ENCODE measurements at places on chromosomes 4 and X.

DNA sequence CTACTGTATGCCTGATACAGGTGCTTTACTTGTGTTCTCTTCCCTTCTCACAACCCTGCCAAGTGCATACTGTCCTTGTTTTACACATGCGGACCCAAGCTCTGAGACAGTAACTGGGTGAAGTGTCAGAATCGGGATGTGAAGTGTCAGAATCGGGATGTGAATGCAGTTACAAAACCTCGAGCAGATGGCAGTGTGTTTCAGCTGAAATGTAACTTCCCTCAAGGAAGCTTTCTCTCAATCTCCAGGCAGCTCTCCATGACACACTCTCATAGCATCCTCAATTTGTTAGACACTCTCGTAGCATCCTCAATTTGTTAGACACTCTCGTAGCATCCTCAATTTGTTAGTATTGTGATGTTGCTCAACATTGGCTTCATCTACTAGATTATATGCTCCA lies 1.1 kb upstream of the HPSE start:
- no peak for DNase-seq
- H3K4me3 ChIP-seq = no peak overlapping the region
- H3K27ac ChIP-seq = no peak overlapping the region
- peaks cover 8% of the 10 kb centered on the region for H3K4me1 ChIP-seq

DNA sequence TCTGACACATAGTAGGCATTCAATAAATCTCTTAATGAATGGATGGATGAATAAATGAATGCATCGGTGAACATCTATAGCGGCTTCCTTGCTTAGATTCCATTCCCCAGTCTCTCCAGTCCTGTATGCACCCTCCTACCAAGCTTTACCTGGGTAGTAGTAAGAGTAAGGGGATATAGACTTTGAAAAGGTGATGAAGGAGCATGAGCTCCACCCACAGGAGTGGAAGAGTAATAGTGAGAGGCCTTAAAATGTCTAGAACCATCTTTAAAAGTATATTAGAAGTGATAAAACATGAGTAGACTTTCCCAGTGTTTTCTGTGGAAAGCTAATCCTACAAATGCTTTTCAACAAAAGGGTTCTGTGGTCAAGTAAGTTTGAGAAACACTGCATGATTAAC lies 35.5 kb upstream of the GPC3 start:
- no peaks in the 10 kb centered on the region for H3K27me3 ChIP-seq
- H3K27ac ChIP-seq = no peak overlapping the region
- H3K4me1 ChIP-seq = no peaks in the 10 kb centered on the region
- H3K36me3 ChIP-seq = no peaks in the 10 kb centered on the region
- H3K4me3 ChIP-seq = no peak overlapping the region

DNA sequence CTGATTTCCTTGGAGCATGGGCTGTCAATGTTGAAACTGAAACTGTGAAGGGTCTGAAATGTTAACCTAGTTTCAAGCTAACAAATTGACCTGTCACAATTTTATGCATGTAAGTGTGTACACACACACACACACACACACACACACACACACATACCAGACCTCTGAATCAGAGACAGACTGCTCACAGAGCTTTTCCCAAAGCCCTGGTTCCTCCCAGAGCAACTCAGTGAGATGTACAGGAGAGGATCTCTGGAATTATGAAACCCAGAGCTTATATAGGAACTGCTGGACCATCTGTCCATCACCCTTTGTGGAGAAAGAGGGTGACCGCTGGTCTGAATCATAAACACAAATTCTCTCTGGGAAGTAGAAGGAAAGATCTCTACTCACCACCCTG lies 228.1 kb upstream of the PRPS2 start:
- no peak overlapping the region for H3K4me3 ChIP-seq
- H3K36me3 ChIP-seq = no peaks in the 10 kb centered on the region
- no peak for DNase-seq
- no peaks in the 10 kb centered on the region for H3K4me1 ChIP-seq

DNA sequence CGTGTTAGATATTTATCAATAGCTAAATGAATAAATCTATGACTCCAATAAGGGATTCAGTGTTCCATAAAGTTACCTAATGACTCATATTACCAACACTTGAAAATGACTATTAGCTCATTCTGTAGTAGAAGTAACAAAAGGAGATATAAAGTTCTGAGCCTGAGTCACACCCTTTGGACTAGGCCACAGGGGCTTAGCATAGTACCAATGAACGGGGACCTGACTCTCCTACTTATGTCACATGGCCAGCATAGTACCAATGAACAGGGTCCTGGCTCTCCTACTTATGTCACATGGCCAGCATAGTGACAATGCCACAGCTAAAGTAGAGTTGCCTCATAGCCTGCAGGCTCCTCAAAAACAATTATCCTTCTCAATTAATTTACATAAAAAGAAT lies 43.7 kb downstream of the MAGEB16 start:
- no peaks in the 10 kb centered on the region for H3K4me1 ChIP-seq
- no peaks in the 10 kb centered on the region for H3K27me3 ChIP-seq
- H3K4me3 ChIP-seq = no peak overlapping the region
- H3K36me3 ChIP-seq = no peaks in the 10 kb centered on the region

DNA sequence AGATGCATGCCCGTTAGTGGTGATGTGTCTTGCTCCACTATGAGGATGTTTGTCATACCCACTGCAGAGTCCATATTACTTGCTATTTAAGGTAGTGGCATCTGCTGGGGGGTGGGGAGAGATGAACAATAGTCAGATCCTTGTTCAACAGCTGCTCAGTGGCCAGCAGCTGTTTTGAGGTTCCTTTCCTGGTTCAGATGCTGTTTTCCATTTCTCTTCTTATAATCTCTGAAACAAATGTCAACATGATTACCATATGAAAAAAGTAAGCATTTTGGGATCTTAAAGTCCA lies 1567.9 kb upstream of the TENM3 start:
- H3K27ac ChIP-seq = no peak overlapping the region
- no peak overlapping the region for H3K4me3 ChIP-seq
- H3K4me1 ChIP-seq = no peaks in the 10 kb centered on the region
- no peaks in the 10 kb centered on the region for H3K27me3 ChIP-seq

DNA sequence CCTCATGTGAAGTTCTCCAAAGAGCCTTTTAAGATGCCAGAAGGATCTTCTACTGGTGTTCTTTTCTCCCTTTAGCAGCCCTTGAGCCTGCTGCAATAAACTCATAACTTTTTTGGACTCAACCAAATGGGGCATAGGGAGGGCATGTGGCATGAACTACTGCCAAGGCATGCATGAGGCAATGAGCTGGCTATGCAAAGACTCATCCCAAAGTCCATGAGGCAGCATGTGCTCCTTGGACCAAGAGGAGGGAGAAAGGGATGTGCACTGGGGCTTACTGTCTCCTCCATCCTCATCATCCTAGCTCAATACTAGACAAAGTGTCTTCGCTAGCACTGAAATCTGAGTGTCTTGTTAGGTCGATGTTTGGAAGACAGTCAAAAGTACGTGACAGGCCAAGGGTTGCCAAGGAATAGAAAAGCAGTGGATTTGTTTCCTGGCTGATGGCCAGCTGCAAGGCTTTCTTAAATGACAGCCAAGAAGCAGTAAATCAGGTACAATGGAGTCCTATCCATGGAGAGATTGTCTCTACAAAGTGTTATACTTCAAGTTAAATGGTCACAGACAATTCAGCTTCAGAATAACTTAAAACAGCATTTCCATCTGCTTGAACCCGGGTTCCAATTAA lies 44.5 kb upstream of the ATXN3L start:
- H3K4me3 ChIP-seq = no peak overlapping the region
- no peaks in the 10 kb centered on the region for H3K36me3 ChIP-seq
- H3K27me3 ChIP-seq = no peaks in the 10 kb centered on the region

- no peak overlapping the region for H3K27ac ChIP-seq
- no peak overlapping the region for H3K4me3 ChIP-seq
- no peaks in the 10 kb centered on the region for H3K27me3 ChIP-seq
- no peaks in the 10 kb centered on the region for H3K4me1 ChIP-seq
- no peak for DNase-seq
- H3K36me3 ChIP-seq = no peaks in the 10 kb centered on the region
These were observed 292.8 kb upstream of the BOD1L1 start for GRCh38 chr4:13920111-13920875.

- no peaks in the 10 kb centered on the region for H3K27me3 ChIP-seq
- H3K27ac ChIP-seq = no peak overlapping the region
- DNase-seq = no peak
These were observed 41.0 kb upstream of the UGT2B17 start for GRCh38 chr4:68617003-68617698.

DNA sequence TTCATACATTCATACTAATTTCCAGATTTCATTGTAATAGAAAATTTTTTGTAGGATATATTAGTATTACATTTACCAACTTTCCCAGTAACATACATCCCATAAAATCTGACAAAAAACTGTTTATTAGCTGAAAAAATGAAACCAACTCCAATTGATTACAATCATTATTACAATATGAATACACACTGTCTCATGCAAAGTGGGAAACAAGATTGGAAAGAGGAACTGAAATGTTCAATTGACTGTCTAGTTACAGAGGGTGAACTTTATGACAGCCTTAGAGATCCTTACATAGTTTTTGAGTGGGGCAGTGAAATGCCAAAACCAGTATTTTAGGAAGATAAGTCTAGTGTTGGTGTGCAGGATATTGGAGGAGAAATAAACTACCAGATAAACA lies 2.3 kb upstream of the AMBN start:
- no peaks in the 10 kb centered on the region for H3K4me1 ChIP-seq
- no peak overlapping the region for H3K4me3 ChIP-seq
- no peak for DNase-seq
- H3K36me3 ChIP-seq = no peaks in the 10 kb centered on the region

- DNase-seq = no peak
- H3K4me1 ChIP-seq = no peaks in the 10 kb centered on the region
- no peaks in the 10 kb centered on the region for H3K36me3 ChIP-seq
- no peak overlapping the region for H3K4me3 ChIP-seq
- no peaks in the 10 kb centered on the region for H3K27me3 ChIP-seq
- no peak overlapping the region for H3K27ac ChIP-seq
These were observed 4.5 kb upstream of the ZNF732 start for GRCh38 chr4:309807-310206.

DNA sequence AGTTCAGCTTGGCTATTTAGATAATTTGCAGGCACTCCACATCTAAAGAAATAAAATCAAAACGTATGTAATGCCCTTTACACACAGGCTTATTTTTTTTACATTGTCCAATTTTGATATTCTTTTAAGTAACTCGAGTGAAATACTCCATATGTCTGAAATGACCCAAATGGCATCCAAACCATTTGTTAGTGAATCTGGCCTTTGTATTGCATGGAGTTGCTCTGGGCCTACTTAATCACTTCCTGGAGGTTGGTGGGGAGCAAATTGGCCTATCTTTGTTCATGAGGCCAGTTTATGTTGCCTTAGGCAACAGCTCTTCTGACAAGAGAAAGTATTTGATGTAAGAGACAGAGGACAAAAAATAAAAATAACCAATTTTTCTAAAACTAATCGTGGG lies 47.6 kb upstream of the TMEM131L start:
- H3K4me3 ChIP-seq = no peak overlapping the region
- H3K27me3 ChIP-seq = no peaks in the 10 kb centered on the region
- DNase-seq = no peak
- no peaks in the 10 kb centered on the region for H3K4me1 ChIP-seq

- no peak overlapping the region for H3K4me3 ChIP-seq
- no peaks in the 10 kb centered on the region for H3K27me3 ChIP-seq
- no peak overlapping the region for H3K27ac ChIP-seq
- H3K4me1 ChIP-seq = no peaks in the 10 kb centered on the region
- no peaks in the 10 kb centered on the region for H3K36me3 ChIP-seq
These were observed 62.4 kb downstream of the NPFFR2 start for GRCh38 chr4:72094059-72094797.

GRCh38 chrX:63738696-63739095 lies 46.3 kb downstream of the ARHGEF9 start:
- H3K27me3 ChIP-seq = no peaks in the 10 kb centered on the region
- no peak overlapping the region for H3K4me3 ChIP-seq
- no peak for DNase-seq
- no peak overlapping the region for H3K27ac ChIP-seq

GRCh38 chr4:175891851-175892250 lies 79.8 kb upstream of the GPM6A start:
- no peak overlapping the region for H3K4me3 ChIP-seq
- no peaks in the 10 kb centered on the region for H3K4me1 ChIP-seq
- no peaks in the 10 kb centered on the region for H3K27me3 ChIP-seq
- no peaks in the 10 kb centered on the region for H3K36me3 ChIP-seq
- H3K27ac ChIP-seq = no peak overlapping the region

GRCh38 chr4:163672751-163673150 lies 178.3 kb downstream of the TMA16 start:
- no peak overlapping the region for H3K4me3 ChIP-seq
- H3K27me3 ChIP-seq = no peaks in the 10 kb centered on the region

DNA sequence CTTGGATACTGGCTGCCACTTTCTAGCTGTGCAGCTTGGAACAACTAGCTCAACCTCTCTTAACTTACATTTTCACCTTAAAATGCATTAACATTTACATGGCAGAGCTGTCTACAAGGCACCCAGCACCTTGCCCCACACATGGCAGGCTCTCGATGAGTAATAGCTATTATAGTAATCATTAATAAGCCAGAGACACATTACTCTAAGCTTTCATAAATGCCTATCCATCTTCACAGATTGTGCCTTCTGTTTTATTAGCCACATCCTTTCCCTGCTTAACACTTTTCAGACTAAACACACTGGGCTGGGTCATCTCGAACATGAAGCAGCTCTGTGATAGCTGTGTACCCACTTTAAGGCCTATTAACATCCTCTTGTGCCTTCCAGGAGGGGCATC lies 83.8 kb upstream of the UCP1 start:
- no peaks in the 10 kb centered on the region for H3K27me3 ChIP-seq
- no peaks in the 10 kb centered on the region for H3K4me1 ChIP-seq
- H3K36me3 ChIP-seq = no peaks in the 10 kb centered on the region
- no peak for DNase-seq

- H3K4me3 ChIP-seq = no peak overlapping the region
- H3K27ac ChIP-seq = no peak overlapping the region
- peaks cover 30% of the 10 kb centered on the region for H3K4me1 ChIP-seq
- DNase-seq = no peak
- H3K27me3 ChIP-seq = no peaks in the 10 kb centered on the region
These were observed 4.2 kb downstream of the TSPAN5 start for GRCh38 chr4:98653890-98654867.

- H3K27ac ChIP-seq = no peak overlapping the region
- H3K27me3 ChIP-seq = no peaks in the 10 kb centered on the region
- no peak for DNase-seq
These were observed 490.8 kb downstream of the RAPGEF2 start for GRCh38 chr4:159593681-159594080.
